ENCODE measurements at places on chromosomes 3 and 15.

DNA sequence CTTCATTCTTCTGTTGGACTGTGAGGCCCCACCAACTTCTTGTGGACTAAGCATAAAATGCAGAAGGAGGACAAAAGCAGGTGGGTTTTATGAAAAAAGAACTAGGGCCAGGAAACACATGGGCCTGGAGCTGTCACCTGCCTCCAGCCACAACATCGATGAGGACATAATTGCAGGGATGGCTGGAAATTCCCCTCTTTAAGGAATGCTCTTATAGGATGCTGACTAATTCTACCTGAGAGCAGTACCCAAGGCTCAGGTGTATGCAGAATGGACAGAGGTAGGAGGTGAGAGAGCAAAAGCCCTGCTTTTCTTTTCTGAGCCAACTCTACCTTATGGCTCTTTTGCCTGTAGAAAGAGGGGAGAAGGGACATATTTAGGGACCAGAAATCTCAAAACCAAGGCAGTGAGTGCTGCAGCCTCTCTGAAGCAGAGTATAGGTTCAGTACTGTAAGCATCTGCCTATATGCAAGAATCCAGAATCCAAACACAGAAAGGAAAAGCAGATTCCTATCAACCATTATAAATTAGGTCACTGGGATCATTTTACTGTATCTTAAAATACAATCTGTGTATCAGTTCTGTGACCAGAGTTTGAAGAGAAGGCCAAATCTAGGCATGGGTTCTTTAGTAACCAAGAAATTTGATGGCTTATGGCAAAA lies 205.3 kb upstream of the WNT5A start:
- no peak for DNase-seq

DNA sequence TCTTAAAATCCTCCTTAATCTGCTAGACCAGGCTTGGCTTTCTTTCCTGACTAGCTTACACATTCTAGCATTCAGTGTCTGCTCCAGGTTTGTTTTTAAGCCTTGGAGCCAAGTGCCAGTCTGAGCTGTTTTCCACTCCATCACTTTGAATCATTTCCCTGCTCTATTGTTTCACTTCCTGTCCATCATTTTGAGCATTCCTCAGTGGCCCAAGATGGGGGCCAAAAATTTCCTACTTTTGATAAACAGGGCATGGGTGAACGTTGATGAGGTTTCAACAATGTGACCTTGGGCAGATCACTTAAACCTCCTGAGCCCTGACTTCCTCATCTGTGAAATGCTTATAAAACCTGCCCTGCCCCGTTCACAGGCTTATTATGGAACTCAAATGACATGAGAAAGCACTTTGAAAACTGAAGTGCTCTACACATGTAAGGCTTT lies 4.4 kb downstream of the CYP19A1 start:
- DNase-seq: no peak

- DNase-seq: no peak
Measured at GRCh38 chr3:109973733-109974132, 636.4 kb upstream of the DPPA4 start.

DNA sequence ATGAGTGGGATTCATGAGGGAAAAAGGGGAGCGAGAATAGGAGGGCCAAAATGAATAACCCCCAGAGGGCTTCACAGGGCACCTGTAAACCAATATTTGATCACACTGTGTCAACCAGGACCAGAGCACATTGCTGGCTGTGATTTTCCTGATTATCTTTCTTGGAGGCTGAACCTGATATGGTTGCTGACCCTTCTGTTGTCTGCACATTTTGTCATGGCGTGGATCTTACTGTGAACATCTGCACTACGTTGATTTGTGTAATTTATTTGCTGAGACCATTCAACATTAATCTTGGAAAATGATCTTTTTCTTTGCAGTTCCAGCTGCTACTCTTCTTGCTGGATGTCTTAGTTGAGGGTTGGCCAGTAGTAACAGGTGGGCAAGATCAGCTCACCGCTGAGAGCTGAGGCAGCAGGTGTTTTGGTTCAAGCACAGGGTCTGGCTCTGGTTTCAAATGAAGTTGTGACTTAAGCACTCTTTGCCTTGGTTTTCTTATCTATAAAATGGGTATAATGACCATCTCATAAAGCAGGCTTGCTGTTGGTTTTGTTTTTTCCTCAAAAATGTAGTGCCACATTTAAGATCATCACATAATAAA lies 61.2 kb downstream of the ARHGEF26 start:
- no peak for DNase-seq

- DNase-seq: no peak
Measured at GRCh38 chr3:141878326-141878725, 1.9 kb downstream of the ATP1B3 start.

DNA sequence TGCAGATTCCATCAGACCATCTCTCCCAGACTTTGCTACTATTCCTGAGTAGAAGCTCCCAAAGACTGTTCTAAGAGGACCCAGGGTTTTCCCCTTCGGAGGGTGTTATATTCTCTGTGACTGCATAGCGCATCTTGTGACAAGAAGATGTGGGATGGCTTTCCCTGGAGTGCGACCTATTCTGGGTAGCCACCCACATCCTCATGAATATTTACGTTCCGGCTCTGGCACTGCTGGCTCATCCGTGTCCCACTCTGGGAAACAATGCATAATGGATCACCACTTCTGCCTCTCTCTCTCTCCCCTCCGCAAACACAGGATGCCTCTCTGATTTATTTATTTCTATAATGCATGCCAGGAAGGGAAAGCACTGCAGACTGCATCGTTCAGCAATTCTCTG lies 166.1 kb downstream of the PYDC2 start:
- DNase-seq: no peak

DNA sequence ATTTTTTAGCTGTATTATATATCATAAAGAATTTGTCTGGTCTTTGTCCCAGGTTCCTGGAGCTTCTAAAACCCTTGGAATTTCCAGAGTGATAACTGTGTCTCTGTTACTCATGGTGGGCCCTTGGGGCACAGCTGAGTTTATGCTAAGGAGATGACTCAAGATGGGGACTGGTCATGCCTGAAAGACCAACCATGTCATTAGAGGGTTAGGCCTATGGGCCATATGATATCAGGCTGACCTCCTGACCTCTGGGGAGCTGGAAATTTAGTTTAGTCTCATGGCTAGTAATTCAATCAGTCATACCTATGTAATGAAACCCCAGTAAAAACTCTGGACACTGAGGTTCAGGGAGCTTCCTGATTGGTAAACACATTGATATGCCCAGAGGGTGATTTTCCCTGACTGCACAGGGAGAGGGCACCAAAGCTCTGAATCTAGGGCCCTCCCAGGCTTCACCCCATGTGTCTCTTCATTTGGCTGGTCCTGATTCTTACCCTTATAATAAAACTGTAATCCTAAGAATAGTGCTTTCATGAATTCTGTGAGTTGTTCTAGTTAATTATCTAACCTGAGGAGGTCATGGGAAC lies 69.6 kb downstream of the EEFSEC start:
- no peak for DNase-seq

GRCh38 chr15:77529394-77530159 lies 103.1 kb downstream of the LINGO1 start:
- DNase-seq: no peak

- no peak for DNase-seq
Measured at GRCh38 chr3:157452097-157452496, 15.4 kb downstream of the PTX3 start.

DNA sequence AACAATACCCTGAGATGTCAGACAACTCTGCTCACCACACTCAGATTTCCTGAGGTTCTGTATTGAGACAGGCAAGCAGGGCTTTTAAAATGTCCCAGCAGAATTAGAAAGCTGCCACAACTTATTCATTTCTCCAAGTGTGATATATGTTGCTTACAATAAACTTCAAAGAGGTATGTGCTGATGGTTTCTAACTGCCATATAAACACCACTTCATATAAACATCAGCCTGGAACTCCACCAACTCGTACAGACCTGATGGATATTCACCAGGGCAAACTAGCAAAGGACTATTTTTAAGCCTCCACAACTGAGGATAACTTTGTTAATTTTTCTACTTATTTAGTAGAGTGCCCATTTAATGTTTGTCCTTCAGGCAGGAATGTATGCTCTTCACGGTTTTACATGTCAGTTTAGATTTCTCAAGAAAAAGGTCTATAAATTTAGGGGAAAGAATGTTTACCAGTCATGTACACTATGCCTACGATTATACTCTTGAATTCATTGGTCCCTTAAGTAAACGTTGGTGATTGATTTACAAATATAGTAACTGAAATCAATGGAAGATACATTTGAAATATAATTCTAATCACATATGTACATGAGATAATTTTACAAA lies 109.6 kb upstream of the ABI3BP start:
- no peak for DNase-seq

GRCh38 chr3:20924646-20925385 lies 738.8 kb upstream of the SGO1 start:
- no peak for DNase-seq

DNA sequence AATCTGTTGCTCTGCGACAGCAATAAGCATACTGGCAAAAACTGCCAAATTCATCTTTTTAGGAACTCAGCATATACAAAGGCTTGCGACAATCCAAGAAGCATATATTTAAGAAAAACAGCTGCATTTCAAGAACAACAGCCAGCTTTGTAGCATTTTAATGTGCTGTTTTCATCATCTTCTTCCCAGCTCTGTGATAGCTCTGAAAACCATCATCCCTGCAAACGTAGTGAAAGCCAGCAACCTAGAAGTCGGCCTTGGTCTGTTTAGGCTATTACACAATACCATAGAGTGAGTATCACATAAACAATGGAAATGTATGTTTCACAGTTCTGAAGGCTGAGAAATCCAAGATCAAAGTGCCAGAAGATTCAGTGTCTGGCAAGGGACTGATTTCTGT lies 187.5 kb downstream of the NAALADL2 start:
- no peak for DNase-seq

GRCh38 chr3:51401735-51402134 lies 10.7 kb downstream of the RBM15B start:
- DNase-seq: no peak

DNA sequence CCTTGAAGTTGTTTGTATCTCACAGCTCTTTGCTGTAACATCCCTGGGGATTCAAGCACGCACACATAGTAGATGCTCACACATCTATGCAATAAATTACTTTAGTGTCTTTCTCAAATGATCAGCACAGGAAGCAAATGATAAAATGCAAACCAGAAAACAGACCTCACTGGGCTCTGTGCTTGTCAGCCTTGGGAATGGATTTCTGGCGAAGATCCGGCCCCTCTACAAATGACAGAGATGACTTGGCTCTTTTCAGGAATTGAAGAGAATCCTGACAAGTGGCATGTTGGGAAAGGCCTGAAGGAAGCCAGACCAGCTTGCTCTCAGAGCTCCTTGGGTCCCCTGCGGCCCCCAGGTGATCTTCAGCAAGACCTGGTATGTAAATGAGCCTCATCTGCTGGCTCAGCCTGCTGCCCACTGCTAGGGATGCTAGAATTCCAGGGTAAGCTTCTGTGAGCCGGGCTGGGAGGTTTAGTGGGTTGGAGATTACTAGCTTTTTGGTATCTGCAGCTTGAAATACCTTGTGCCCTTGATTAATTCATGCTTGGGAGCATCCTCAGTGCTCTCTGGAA lies 54.1 kb downstream of the LPP start:
- DNase-seq: no peak

DNA sequence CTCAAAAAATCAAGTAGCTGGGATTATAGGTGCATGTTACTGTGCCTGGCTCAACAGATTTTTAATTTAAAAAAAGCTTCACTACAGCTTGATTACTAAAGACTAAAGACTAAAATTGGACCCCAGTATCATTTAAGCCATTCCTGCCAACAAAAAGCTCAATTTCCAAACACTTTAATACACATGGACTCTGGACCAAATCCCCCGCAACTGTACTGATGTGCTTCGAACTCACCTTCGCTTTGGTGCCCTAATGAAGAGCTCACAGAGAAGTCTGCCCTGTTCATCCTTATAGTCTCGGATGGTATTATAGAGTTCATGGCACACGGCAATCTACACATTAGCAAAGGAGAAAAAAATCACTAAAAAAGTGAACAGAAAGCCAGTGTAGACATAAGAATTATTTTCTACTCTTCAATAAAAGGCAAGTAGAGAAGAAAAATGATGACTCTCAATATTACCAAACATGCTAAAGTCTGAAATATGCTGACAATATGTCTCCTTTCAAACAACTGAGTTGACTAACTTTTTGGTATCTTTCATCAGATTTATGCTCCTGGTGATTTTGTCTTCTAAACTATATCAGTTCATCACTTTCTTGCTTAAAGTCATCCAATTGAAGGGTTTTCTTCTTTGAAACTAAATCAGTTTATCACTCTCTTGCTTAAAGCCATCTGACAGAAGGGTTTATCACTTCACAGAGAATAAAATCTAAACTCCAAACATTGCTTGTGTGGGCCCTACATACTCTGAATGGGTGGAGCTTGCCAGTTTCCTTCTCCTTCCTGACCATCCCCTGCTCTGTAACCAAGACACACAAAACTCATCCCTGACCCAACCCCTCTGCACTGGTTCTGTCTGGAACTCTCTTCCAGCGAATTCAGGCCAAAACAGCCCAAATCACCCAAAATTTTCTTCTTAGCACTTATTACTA lies 7.2 kb downstream of the PBRM1 start:
- no peak for DNase-seq
